ENCODE measurements at places on chromosomes 4 and X.

DNA sequence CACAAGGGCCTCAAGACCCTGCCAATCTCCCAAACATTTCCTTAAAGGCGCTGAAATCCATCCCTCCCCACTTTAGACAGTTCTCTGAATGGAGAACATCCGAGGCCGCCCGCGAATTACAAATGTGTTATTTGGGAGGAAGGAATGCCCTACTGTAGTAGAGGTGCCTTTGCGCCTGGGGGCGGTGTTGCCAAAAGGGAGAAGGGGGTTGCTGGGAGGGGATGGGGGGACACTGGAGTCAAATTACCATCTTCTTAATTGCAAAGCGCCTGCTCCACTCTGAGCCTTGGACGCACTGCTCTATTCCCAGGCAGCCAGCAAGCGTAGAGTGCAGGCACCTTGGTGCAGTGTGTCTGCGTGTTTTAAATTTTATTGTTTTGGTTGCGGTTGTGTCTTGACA lies 2.7 kb downstream of the TMEM255A start:
- DNase-seq, result peak; percentile 86

DNA sequence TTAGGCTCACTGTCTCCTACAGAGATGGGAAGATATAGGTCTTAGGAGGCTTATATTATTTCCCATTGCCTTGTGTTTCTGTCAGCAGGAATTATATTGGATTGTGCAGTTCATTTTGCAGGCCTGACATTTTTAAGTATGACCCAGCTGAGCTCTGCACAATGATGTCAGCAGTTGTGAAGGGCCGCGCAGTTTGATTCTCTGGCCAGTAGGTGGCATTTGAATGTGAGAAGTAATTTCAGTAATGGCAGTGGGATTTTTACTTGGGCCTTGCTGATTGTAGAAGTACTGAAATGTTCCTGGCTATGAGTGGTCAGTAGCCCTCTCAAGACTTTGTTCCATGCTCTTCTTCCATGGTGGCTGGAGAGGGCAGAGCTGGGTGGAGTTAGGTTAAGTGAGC lies 247.2 kb upstream of the MTMR8 start:
- no peak for DNase-seq

DNA sequence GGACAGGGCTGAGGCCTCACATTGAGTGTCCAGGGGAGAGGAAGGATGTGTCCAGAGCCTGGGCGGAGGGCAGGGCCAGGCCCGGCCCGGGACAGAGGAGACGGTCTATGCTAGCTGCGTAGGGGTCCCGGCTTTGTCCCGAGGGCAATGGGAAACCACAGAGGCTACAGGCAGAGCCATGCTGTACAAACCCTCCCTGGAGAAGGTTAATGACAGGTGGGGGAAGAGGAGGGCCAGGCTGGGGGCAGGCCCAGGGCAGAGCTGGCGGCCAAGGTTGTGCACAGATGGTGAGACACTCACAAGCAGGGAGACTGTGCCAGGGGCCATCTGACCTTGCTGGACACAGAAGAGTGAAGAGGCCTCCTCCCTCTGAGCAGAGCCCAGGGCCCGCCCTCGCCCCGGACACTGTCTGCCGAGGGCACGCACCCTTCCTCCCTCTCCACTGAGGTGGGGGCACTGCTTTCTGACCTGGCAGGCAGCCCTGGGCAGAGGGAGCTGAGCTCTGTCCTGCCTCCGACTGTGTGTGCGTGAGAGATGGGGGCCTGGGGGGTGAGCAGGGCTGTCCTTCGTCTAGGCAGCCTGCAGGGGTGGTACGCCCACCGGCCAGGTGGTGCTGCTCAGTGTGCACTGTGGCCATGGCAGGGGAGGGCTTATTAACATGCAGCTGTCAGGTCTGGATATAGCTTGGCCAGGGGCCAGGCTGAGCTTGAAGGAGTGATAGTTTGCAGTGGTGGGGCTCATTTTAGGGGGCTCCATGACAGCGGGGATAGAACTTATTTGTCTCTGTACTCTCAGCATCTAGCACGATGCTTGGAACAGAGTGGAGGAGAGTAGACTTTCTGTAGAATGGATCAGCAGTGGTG lies 75.7 kb upstream of the LRPAP1 start:
- no peak for DNase-seq

- DNase-seq, result no peak
These were observed 100.4 kb downstream of the MMRN1 start for GRCh38 chr4:89995006-89995405.

DNA sequence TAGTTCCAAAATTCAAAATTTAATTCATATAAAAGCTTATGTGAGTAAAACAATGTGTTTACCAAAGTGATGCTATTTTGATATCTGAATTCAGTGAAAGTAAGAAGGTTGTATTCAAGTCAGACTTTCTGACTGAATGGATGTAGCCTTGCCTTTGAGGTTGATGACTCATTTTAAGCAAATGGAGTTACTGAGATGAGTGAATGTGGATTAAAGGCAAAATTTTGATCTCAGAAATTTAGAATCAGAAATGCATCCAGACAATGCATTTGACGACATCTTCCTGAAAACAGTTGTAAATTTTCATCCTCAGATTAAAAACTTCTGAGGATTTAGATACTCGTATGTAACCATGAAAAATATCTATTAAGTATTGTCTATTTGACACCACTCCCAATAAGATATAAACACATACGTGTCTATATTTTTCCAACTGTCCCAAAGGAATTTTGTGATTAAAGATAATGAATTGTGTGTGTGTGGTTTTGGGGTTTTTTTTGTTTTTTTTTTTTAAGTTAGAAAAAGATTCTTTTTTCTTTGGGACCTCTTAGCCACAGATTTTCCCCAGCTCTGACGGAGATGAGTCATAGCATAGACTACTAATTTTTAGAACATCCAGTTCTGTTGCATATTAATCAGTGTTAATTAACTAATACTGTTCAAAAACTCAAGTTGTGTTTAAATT lies 34.4 kb downstream of the NFKB1 start:
- DNase-seq, result no peak

DNA sequence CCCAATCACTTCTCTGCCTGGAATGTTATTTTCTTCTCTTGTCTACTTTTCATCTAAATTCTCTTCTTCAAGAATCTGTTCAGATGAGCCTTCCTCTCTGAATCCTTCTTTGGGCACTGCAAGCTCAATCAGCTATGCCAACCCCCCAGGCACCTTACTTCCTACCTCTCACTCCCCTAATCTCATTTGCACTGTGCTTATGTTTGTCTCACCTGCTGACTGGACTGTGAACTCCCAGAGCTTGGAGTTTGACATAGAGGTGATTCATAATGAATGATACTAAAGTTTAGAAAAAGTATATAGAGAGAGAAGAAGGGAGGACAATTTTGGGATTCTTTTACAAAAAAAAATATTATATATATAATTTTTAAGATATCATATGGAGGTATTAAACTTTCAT lies 36.3 kb downstream of the ANXA10 start:
- no peak for DNase-seq

GRCh38 chr4:155077452-155078229 lies 130.8 kb upstream of the NPY2R start:
- no peak for DNase-seq

- no peak for DNase-seq
These were observed 4.0 kb downstream of the GABRA2 start for GRCh38 chr4:46385946-46386345.

DNA sequence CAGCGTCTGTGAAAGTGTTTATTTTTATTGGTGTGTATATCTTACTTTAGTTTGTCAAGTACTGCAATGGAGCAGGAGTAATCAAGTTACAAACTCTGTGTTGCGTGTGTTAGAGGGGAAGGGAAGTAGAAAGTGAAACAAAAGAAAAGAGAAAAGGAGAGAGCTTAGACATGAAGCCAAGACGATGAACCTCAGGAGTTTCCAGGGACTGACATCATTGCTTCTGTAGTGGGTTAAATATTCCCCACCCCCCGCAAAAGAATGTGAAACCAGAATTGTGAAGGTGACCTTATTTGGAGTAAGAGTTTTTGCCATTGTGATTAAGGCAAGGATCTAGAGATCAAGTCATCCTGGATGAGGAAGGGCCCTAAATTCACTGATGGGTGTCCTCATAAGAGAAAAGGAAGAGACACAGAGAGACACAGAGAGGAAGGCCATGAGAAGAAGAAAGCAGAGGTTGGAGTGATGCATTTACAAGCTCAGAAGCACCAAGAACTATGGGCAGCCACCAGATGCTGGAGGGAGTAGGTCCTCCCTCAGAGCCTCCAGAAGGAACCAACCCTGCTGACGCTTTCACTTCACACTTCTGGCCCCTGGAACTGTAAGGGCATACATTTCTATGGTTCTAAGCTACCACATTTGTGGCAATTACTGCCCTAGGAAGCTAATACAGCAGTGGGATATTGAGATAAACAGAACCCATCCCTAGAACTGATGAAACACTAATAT lies 173.6 kb upstream of the SFRP2 start:
- DNase-seq, result no peak

DNA sequence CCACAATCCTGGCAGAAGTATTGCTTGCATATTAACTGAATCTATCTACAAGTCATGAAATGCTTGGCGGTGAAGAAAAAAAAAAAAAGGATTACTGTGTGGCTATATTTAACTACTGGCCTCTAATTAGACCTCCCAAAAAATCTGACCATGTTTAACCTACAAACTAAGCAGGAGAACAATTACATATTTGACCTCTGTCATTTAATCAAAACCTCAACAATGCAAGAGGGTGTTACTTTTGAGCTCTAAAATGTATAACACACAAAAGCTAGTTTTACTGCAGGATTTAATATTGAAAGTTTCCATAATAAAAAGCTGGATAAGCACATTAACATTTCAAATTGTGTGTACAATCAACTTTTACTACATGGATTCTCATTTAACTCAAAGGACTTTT lies 1.5 kb downstream of the ITM2A start:
- no peak for DNase-seq

GRCh38 chr4:80017125-80017854 lies 55.7 kb downstream of the ANTXR2 start:
- no peak for DNase-seq

DNA sequence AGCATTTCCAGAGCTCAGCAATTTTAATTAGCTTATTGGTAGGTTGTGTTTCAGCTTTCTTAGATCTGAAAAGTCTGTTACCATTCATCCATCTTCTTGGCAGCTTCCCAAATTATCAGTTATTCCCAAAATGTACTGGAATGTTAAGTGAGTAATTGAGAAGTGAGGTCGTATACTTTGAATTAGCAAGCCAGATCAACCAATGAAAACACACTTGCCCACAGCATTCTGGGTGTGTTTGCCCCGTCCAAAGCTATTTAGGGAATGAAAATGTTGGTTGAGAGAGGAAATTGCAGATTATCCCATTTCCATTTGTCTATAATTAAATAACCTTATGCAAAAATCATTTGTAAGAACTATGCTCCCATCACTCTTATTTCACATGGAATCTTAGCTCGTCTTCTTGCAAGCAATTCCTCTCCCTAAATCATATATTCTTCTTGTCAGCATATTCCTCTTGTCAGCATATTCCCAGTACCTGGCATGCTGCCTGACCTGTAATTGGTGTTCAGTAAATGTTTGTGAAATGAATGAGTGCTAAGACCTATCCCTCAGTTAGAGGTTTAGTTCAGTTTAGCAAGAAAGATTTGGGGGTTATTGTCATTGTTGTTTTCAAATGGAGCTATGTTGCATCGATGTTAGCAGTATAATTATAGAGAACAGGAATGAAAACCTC lies 23.3 kb upstream of the ANTXR2 start:
- no peak for DNase-seq

DNA sequence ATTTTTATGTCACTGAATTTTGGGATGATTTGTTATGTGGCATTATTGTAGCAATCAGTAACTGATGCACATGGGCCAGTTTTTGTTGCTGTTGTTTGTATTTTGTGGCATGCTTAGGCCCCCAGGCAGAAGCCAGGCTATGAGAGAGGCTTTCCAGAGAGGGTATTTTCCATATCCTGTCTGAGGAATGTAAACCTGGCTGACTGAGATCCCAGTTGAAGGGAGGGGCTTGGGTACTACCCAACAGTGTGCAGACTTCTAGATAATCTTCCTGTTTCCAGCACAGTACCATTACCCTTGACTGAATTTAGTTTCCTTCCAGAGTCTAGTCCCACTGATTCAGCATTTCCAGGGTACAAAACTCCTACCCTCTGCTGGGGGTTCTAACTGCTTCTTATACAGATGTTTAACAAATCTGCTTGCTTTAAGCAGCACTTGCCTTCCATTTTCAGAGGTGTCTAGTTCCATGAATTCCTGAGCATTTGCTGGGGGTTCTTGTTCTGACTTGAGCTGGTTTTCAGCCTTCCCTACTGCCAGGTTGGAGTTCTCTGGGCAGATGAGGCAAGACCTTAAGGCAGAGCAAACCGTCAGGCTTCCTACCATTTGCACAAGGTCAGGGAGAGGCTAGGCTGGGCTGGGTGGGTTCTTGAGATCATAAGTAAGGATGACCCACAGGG lies 104.7 kb upstream of the EGFL6 start:
- DNase-seq, result no peak

DNA sequence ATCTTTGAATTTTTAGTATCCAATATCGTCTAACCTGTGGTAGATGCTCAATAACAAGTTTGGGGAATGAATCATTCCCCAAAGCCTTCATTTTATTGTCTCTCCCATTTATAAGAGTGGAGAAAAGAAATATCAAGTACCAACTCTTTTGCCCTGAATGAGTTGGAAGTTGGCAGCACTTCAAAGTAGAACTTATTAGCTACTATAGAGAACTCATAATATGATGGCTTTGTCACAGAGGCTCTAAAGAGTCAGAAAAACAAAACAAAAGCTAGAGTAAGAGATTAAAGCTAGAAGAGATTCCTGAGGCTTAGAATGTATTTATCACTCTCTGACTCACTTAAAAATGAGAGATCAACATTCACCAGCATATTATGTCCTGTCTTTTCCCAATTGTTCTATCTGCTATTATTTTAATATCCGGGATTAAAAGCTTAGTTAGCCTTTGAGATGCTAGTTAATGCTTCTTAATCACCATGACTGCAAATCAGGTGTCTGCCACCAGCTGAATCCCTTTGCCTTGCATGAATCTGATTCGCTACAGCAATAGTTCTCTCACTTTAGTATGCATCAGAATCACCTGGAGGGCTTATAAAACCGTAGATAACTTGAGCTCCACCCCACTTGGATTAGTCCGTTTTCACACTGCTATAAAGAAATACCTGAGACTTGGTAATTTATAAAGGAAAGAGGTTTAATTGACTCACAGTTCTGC lies 77.9 kb downstream of the PALLD start:
- no peak for DNase-seq

DNA sequence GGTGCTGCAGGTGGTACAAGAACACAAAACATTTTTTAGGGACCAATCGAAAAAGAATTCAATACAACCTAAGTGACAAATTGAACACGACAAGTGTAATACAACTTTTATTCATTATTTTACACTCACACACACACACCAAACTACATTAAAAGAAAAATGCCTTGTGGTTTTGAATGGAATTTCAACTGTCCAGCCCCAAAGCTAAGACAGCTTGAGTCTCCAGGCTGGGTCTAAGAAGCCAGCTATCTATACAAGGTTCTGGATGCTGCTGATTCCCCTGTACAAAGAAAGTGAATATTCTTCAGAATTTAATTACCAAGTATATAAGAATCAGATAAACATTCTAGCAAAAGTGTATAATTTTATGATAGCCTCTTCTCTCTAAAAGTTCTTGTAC lies 118.2 kb downstream of the PPP3CA start:
- no peak for DNase-seq

DNA sequence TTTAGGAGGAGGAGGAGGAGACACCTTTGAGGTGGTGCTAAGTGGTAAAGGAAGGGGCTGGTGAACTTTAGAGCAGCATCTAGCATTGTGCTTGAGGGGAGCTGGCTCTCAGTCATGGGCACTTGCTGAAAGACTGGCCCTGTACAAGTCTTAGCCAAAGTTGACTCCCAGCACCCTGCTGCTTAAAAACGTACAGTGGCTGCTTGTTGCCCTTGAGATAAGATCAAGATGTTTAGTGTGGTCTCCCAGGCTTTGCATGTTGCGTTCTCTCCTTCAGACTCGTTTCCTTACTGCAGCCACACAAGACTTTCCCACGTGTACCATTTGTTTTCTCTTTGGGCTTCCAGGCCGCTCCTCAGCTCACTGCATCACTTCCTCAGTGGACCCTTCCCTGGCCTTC lies 1.8 kb downstream of the MED28 start:
- DNase-seq, result no peak

Data from NCI-H1436 (cell line).